ENCODE measurements at places on chromosomes 2 and 18.

DNA sequence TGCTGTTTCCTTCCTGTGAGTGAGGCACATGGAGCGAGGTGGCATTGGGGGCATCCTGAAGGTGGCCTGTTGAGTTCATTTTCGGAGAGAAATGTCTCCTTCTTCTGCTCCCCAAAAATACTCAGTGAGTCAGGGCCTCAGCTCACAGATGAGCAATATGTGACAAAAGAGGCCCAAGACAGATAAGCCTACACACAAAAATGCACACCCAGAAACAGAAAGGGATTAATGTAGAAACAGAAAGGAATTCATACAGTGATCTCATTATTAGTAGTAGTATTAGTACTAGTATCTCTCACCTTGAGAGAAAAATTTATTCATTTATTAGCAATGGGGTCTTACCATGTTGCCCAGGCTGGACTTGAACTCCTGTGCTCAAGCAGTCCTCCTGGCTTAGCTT, 5.1 kb downstream of the GPR75 start:
- DNase-seq = no peak

DNA sequence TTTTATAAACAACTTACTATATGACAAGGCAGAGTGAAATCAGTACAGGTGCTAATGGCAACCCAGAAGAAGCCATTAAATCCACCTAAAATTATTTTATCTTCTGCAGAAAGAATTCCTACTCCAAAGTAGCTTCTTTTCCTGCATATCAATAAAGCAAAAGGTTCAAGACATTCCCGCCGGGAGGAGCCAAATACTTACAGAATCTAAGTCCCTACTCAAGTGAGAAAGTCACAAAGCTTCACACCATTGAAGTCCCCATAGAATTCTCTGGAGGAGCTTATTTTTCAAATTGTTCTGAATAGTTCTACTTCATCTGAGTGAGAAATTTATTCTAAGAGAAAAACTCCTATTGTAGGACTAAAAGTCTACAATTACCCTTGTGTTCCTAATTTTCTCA, 233.7 kb upstream of the HNRNPA3 start:
- DNase-seq = no peak

- no peak for DNase-seq
Observed at GRCh38 chr2:18066066-18066465, 187.6 kb downstream of the KCNS3 start.

DNA sequence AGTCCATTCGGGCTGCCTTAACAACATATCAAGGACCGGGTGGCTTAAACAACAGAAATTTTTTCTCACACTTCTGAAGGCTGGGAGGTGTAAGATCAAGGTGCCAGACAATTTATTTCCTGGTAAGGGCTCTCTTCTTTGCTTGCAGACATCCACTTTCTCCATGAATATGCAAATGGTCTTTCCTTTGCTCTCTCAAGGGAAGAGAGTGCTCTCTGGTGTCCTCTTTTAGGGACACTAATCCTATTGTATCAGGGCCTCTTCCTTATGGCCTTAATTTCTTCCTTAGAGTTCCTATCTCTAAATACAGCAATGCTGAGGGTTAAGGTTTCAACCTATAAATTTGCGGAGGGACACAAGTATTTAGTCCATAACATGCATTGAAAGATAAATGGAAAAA, 770.8 kb downstream of the DSC3 start:
- DNase-seq = no peak

DNA sequence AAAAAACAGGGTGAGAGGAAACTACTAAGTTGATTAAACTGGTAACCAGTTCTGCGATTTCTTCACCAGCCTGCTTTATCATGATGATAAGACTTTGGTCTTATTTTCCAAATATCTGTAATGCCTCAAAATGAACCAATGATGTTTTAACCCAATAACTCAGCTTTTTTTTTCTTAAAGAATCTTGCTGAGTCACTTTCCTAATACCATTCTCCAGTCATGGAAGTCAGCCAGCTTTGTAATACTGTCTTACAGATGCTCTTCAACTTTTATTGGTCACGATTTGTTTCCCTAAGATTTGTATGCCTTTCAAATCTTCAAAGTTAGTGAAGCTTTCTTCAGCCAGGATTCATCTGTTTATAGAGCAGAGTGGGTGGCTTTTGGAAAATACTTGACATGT, 47.7 kb upstream of the SMIM21 start:
- no peak for DNase-seq

DNA sequence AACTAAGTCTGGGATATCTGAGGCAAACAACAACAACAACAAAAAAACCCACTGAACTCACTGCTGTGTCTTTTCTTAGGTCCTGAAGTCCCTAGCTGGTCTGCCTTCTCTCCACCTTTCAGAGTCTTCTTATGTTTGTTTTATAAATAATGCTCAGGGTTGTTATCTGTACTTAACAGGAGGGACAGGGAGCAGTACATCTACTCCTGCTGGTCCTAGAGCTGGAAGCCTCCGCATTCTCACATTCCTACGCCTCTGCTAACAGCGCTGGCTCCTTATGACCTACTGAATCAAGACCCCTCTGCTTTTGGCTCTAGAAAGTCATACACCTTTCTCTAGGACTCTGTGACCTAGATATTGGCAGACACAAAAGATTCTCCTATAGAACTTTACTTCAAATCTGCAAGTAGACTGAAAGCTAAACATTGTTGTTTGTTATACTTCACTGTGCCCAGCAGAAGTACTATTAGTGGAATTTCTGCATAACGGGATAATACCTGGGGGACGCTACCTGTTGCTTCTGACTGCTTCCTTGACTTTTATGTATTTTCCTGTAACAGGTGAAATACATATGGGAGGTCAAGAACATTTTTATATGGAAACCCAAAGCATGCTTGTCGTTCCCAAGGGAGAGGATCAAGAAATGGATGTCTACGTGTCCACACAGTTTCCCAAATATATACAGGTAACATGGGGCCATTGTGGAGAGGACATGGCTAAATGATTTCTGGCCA, 48.6 kb downstream of the AOX1 start:
- no peak for DNase-seq

GRCh38 chr2:23541503-23542229, 156.7 kb downstream of the KLHL29 start:
- no peak for DNase-seq

GRCh38 chr2:172103471-172104272, 972 bp upstream of the DLX2 start:
- DNase-seq = peak; percentile 64
